Cardiac muscle cell (in vitro differentiated cells and primary cell): ENCODE measurements at places on chromosomes 7 and 10. TPM values are rescaled to one million over a fixed set of nuclear protein-coding genes. Genes with fewer than 3 reads are reported as not detected.

- peak; percentile 80 for DNase-seq
Measured at GRCh38 chr7:142568435-142569097, 180.7 kb upstream of the PRSS1 start.

GRCh38 chr10:89744026-89744425 lies 42.6 kb downstream of the KIF20B start:
- peak; percentile 30 for DNase-seq

SSC4D gene
- total RNA-seq, result 17.3 and 33.5 TPM in 2 replicates

RAB18 gene
- 19.0 and 36.5 TPM in 2 replicates for total RNA-seq
